ENCODE measurements at places on chromosomes 11 and 22.

DNA sequence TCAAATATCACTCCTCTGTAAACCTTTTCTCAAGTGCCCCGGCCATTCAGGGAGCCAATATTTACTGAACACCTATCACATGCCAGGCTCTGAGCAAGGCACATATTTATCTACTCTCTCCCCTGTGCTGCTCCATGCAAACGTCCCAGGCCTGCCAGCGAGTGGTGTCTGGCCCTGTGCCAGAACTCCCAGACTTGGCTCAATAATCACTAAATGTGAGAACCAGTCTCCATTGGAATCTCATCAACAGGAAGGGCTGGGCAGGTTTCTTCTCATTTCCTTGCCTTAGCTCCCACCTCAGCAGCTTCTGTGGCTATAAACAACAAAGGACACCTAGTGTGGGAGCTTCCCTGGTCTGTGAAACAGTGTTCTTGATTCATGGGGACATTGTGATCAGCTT is 21.7 kb downstream of the RASSF10 start:
- no peak for DNase-seq

- no peak for DNase-seq
Observed at GRCh38 chr22:28900379-28900925, 17.1 kb downstream of the ZNRF3 start.

DNA sequence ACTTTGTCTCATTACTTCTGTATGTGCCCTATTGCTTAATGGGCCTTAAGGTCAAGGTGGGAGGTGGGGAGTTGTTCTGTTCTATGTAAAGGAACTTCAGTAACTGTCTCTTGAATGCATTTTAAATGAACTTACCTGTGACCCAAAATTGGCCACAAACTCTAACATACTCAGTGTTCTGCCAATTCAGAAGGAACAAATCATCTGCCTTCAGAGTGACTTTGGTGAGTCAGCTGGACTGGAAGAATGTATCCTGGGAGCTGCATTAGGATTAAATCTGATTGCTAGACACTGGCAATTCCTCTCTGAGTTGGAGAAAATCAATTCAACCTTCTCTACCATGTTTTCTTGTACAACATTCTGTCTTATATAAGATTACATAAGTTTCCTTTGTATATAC is 1104.8 kb downstream of the DLG2 start:
- DNase-seq, result no peak

DNA sequence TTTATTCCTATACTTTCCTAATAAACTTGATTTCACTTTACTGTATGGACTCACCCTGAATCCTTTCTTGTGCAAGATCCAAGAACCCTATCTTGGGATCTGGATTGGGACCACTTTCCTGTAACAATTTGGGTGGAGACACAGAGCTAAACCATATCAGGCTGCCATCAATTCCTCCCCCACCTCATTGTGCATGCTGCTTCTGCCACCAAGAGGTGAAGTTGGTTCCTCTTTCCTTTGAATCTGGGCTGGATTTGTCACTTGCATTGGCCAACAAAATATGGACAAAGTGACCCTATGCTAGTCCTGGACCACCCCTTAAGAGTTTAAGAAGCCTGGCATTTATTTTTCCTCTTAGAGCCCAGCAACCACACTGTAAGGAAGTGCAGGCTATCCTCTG is 39.4 kb upstream of the CEP295 start:
- DNase-seq, result no peak

DNA sequence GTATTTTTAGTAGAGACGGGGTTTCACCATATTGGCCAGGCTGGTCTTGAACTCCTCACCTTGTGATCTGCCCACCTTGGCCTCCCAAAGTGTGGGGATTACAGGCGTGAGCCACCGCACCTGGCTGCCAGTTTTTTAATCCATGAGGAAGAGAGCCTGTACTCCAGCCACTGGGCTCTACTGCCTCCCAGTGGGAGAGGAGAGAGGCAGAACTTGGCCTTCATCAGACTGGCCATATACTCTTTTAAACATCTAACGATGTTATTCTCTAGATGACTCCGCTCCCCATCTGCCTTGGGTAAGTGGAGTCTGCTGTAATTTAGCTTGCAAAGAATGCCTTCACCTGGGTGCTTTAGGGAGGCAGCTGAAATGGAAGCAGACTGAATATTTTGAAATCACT is 34.6 kb downstream of the SLC6A5 start:
- DNase-seq, result no peak

- no peak for DNase-seq
Observed at GRCh38 chr11:68677432-68677831, 6.9 kb upstream of the GAL start.

DNA sequence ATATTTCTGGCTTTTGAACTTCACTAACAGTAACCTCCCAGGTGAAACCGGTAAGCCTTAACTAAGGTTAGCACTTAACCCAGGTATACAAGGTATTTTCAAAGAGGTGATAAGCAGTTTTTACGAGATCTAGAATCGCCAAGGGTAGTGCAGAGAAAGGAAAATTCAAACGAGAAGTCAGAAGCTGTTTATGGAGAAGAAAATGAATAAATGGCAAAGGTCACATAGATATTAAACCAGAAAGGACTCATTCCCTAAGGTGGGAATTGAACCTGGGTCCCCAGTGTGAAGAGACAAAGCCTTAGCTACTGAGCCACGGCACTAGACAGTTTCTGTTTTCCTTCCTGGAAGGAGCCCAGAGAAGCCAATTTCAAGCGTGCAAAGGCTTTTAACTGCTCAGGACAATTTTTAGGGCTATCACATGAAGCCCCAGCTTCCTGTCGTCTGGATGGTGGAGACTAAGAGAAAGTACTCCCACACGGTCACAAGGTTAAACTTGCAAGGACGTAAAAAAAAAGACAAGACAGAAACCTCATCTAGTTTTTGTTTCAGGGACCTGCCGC is 5.7 kb upstream of the C1QTNF6 start:
- DNase-seq, result peak; percentile 67

- no peak for DNase-seq
Observed at GRCh38 chr11:14021738-14022137, 59.2 kb downstream of the SPON1 start.

- DNase-seq, result no peak
Observed at GRCh38 chr11:102824556-102824955, 18.9 kb downstream of the MMP3 start.

- no peak for DNase-seq
Observed at GRCh38 chr22:28246397-28246796, 327.3 kb upstream of the PITPNB start.

- peak; percentile 35 for DNase-seq
Observed at GRCh38 chr11:69640995-69641581, at the start of gene CCND1. Gene CCND1 (plus strand): TSS chr11:69641156. CDS start chr11:69641314, 158 bp downstream.

GRCh38 chr11:120717042-120717441 is 205.5 kb downstream of the GRIK4 start:
- DNase-seq, result no peak

- DNase-seq, result peak; percentile 6
Observed at GRCh38 chr11:12160231-12160630, 49.8 kb downstream of the MICAL2 start.
